ENCODE measurements at places on chromosomes 6 and 20.

GRCh38 chr6:148513145-148514071 lies 170.8 kb downstream of the SASH1 start:
- DNase-seq, result no peak

DNA sequence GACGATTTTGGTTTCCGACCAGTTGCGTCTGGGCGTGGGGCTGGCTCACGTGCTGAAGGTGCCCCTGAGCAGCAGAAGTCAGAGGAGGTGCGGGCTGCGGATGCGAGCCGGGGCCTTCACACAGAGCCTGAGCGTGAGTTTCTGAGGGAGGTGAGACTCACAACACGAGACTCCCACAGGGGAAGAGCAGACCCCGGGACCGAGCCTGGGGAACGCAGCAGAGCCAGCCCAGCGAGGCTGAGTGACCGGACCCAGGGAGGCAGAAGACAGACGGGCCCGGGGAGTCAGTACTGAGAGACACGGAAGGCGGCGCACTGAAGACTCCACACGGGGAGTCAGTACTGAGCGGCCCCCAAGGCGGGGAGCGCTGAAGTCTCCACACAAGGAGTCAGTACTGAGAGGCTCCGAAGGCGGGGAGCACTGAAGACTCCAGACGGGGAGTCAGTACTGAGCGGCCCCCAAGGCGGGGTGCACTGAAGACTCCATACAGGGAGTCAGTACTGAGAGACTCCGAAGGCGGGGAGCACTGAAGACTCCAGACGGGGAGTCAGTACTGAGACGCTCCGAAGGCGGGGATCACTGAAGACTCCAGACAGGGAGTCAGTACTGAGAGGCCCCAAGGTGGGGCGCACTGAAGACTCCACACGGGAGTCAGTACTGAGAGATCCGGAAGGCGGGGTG lies 77.8 kb downstream of the DLL1 start:
- no peak for DNase-seq

- peak; percentile 46 for DNase-seq
Measured at GRCh38 chr6:134175532-134176263, 123.3 kb upstream of the SLC2A12 start.

- no peak for DNase-seq
Measured at GRCh38 chr6:21455071-21455470, 138.5 kb upstream of the SOX4 start.

GRCh38 chr6:165998072-165998471 lies 169.6 kb downstream of the TBXT start:
- no peak for DNase-seq

- no peak for DNase-seq
Measured at GRCh38 chr6:54084231-54084630, 27.0 kb upstream of the MLIP start.

GRCh38 chr6:170229851-170230519 lies 60.9 kb downstream of the DLL1 start:
- no peak for DNase-seq

- DNase-seq, result no peak
Measured at GRCh38 chr6:49054311-49054710, 408.7 kb downstream of the MMUT start.

- no peak for DNase-seq
Measured at GRCh38 chr20:59560588-59561227, 43.6 kb upstream of the PHACTR3 start.

DNA sequence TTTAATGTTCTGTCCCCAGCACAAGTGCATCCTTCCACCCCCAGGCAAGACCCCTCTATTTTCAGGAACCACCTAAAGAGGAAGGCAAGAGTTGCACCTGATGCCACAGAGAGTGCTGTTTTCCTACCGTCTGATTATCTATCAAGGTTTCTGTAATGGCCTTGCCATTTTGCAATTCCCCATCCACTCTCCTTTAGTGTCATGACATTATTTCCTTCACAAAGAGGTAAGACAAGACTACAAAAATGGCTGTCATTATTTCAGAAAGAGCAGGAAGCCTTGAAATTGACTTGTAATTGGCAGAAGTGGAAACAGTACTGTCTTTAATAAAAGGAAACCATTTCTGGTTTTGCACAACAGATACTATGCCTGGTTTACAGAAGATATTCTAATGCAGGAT lies 426.7 kb downstream of the PTPRT start:
- no peak for DNase-seq

DNA sequence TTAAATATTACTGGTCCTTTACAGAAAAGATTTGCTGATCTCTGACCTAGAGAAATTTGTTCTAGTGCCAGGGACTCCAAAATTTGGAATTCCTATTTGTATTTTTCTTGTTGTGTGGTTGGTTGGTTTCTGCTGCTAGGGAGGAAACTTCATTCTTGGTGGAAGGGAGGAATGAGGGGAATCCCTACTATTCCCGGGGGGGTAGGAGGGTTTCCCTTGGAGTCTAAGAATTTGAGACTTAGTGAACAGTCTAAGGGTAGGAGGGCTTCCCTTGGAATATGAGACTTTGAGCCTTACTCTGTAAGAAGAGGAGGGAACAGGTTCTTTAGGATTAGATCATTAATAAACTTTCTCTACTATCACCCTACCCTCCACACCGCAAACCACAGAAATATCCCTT lies 67.1 kb upstream of the ADGRF1 start:
- DNase-seq, result no peak

DNA sequence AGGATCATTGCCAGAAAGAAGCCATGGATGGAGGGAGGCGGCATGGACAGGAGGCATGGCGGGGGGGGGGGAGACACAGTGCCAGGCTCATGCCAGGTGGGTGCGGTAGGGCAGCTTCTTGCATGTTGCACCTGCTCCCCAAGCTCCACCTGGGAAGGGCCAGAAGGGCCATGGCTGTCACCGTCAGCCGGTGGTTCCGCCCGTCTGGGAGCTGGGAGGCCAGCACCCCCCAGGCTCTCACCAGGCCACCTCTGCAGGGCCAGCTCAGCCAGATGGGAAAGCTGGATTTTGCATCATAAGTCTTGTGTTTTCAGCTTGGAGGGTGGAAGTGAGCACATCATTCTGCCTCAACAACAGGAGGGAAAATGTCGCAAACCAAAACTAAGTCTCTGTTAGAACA lies 404.7 kb downstream of the TAF4 start:
- no peak for DNase-seq

DNA sequence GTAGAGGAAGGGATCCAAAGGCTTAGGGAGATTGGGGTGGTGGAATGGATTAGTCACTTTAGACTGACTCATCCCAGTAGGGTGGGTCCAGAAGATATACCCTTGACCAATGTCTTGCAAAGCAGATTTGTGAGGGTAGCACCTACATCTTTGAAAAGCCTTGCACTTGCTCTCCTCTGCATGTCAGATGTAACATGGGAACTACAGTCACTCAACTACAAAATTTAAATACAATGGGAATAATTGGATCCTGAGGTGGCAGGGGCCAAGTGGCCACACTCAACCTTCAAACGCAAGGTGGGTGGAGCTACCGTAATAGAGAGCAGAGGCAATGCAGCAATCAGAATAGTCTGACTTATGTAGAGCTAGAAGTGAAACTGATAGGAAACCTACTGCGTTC lies 71.2 kb downstream of the ME1 start:
- no peak for DNase-seq

DNA sequence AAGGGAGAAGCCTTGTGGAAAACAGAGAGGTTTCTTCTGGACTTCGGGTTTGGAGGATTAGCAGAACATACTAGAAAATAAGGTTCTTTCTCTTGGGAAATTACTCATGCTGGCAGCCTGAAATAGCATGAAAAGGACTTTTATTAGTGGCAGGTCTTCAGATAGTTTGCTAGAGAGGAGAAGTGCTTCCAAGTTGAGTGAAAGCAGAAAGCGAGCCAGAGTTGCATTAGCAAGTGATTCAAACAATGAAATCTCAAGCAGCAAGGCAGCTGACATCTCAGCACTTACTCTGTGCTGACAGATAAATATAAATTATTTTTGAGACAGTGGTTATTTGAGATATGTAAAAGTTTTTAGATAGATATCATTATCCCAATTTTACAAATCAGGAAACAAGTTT lies 91.9 kb downstream of the PLCB4 start:
- DNase-seq, result no peak

DNA sequence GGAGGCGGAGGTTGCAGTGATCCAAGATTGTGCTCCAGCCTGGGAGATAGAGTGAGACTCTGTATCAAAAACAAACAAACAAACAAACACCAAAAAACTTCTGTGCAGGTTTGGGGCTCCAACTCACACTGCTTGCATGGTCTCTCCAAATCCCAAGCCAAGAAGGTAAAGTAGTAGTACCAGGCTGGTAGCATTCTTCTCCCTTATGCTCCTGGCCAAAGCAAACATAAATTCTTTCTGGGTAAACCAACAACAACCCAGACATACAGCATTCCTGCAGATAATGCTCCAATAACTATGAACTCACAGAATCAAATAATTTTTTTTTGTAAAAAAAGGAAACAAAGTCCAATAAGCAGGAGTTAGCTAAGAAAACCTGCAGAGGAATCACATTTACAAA lies 57.8 kb upstream of the KLHL31 start:
- DNase-seq, result no peak

- DNase-seq, result peak; percentile 44
Measured at GRCh38 chr20:47727170-47727880, 58.0 kb downstream of the SULF2 start.

DNA sequence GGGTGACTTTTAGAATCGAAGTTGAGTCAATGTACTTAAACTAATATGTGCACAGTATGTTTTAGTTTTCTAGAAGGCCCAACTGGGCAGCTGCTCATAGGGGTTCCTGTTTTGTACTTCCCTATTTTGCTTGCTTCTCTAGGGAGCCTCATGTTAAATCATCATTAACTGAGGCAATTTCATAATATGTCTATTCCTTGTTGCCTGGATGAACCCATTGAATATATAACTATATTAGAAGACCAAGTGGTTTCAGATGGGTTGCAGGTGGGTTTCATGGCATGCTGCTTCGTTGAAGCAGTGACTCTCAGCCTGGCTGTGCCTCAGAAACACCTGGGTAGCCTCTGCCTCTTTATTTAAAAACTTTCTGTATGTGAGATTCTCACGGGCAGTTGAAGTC lies 22.2 kb downstream of the CARMIL1 start:
- no peak for DNase-seq

- DNase-seq, result no peak
Measured at GRCh38 chr6:154614101-154614500, 103.6 kb upstream of the CNKSR3 start.

- no peak for DNase-seq
Measured at GRCh38 chr6:12480379-12480778, 190.2 kb downstream of the EDN1 start.

DNA sequence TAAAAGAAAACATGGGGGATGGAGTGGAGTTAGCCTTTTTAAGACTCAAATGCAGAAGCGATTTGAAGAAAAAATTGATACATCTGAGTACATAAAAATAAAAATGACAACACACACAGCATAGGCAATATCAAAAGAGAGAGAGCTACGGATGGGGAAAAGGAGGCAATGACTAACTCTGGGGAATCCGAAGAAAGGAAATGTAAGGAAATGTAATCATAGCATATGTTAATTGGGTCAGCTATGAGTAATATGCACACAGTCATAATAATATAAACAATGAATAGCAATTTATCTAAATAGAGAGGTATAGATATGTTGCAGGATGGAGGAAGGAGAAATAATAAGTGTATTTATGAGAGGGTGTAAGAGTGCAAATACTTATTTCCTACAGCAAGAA lies 83.4 kb downstream of the NOL4L start:
- no peak for DNase-seq

DNA sequence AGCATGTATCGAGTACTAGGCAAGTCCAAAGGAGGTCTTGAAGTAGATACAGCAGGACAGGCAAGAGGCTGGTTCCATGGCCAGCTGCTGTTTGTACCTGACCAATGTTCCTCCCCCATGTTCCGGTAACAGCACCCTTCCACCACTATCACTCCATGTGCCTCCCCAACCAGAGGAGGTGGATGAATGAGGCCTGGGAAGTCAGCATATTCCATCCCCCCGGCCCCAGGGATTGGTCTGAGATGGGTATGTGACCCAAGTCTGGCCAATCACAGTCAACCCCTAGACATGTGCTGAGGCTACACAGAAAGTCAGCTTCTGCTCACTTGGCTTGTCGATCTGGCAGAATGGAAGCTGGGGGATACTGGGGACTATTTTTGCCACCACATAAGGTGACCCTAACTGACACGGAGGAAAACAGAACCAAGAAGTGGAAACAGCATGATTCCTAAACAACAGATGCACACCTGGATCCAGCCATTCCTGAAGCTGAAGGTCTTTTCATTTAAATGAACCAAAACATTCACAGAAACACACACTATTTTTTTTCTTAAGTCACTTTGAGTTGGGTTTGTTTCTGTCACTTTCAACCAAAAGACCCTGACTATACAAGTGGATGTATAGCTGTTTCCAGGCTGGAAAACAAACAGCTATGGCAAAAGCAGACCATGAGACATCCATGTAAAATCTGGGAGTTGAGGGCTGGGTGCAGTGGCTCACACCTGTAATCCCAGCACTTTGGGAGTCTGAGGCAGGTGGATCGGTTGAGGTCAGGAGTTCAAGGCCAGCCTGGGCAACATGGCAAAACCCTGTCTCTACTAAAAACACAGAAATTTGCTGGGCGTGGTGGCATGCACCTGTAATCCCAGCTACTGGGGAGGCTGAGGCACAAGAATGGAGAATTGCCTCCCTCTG lies 70.4 kb upstream of the PTPN1 start:
- no peak for DNase-seq

- no peak for DNase-seq
Measured at GRCh38 chr20:17928633-17929311, 39.8 kb downstream of the SNX5 start.

GRCh38 chr6:99092461-99092860 lies 144.7 kb upstream of the FBXL4 start:
- DNase-seq, result no peak

DNA sequence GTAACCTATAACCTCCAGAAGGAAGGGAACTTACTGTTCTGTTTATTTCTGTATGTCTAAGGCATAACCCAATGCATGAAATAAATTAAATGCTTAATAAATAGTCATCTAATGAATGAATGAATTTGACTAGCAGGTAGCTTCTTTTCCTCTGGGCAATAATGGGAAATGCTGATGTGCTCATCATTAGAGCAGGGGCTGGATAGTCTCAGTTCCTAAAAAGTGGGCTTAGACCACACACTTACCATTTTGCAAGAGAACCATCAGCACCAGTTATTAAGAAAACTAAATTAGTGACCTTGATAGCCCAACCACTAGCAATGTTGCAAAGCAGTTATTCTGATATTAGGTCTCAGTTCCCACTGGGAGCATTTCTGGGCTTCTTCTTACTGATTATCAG lies 449.7 kb downstream of the CDC5L start:
- no peak for DNase-seq

DNA sequence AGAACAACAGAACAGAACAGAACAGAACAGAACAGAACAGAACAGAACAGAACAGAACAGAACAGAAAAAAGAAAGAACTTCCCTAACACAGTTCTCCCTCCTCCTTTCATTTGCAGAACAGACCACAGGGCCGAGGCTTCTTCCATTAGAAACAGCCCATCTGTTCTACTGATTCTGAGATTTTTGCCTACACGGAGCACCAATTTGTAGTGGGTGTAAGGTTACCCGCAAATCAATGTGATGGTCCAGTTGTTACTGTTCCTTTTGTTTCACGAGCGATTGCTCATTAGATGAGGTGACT lies 734 bp upstream of the OGFRL1 start:
- DNase-seq, result no peak
